SK-N-SH (cell line): ENCODE measurements at places on chromosomes 16 and 17. TPM values are rescaled to one million over a fixed set of nuclear protein-coding genes. Genes with fewer than 3 reads are reported as not detected.

Gene OSGIN1
- polyA plus RNA-seq = 4.8 and 5.2 TPM in 2 replicates

Gene PIMREG
- polyA plus RNA-seq = 17.2 and 19.6 TPM in 2 replicates

Gene PRR35
- not detected in 2 replicates for polyA plus RNA-seq

Gene C16orf96
- 0.05 TPM in 2 replicates for polyA plus RNA-seq

Gene KRT27
- polyA plus RNA-seq = not detected in 2 replicates

Gene HCRT
- not detected in 2 replicates for polyA plus RNA-seq

Gene ORC6
- polyA plus RNA-seq = 17.4 and 20.2 TPM in 2 replicates

Gene ZNF668
- polyA plus RNA-seq = 12.4 and 13.6 TPM in 2 replicates

Gene LPO
- 0.02 TPM in 1 of 2 replicates, not detected in the other for polyA plus RNA-seq

Gene ADAP2
- polyA plus RNA-seq = 0.39 and 0.42 TPM in 2 replicates

Gene CSF3
- polyA plus RNA-seq = not detected in 2 replicates

Gene MTSS2
- 41.3 and 54.1 TPM in 2 replicates for polyA plus RNA-seq

Gene C1QTNF8
- not detected in 2 replicates for polyA plus RNA-seq

Gene IRX5
- 1.0 and 1.4 TPM in 2 replicates for polyA plus RNA-seq

Gene KRT33A
- not detected in 2 replicates for polyA plus RNA-seq

Gene CACNG1
- polyA plus RNA-seq = not detected in 2 replicates

Gene TP53TG3D
- 2.5 and 4.1 TPM in 2 replicates for polyA plus RNA-seq

Gene CD300LB
- not detected in 2 replicates for polyA plus RNA-seq

Gene MYH11
- polyA plus RNA-seq = 0.02 TPM in 1 of 2 replicates, not detected in the other
